ENCODE measurements at places on chromosomes 1 and 21.

- no peak for DNase-seq
Measured at GRCh38 chr1:234887016-234887900, 241.4 kb downstream of the TOMM20 start.

DNA sequence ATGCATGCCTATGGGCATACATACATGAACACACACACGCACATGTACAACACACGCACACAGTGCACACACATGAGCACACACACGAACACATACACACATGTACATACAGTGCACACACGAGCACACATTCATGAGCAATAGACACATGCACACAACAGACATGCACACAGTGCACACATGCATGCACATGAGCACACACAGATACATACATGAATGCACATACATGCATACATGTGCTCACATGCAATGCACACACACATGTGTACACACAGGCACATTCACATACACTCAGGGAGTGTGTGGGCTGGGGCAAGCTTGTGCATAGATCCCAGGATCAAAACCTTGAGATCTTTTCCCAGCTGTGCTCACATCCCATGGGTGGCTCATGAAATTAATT lies 18.9 kb downstream of the CRYAA start:
- no peak for DNase-seq

GRCh38 chr1:7352364-7352763 lies 418.7 kb upstream of the VAMP3 start:
- no peak for DNase-seq

DNA sequence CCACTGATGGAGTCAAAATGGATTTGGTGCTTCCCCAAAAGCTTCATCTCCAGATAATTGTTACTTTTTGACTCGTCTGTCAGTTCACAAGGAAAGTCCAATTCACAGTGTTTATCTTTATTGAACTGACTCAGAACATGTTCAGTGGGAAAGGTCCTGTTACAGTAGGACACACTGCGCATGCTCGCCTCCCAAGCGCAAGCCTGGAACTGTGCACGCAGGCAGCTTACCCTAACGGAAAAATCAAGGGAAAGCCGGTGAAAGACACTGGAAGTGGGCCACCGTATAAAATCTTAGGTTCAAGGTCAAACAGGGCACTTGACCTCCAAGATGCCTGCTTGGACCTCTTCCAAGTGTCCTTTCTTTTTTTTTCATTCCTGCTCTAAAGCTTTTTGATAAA lies 174.6 kb downstream of the USP25 start:
- DNase-seq = no peak

DNA sequence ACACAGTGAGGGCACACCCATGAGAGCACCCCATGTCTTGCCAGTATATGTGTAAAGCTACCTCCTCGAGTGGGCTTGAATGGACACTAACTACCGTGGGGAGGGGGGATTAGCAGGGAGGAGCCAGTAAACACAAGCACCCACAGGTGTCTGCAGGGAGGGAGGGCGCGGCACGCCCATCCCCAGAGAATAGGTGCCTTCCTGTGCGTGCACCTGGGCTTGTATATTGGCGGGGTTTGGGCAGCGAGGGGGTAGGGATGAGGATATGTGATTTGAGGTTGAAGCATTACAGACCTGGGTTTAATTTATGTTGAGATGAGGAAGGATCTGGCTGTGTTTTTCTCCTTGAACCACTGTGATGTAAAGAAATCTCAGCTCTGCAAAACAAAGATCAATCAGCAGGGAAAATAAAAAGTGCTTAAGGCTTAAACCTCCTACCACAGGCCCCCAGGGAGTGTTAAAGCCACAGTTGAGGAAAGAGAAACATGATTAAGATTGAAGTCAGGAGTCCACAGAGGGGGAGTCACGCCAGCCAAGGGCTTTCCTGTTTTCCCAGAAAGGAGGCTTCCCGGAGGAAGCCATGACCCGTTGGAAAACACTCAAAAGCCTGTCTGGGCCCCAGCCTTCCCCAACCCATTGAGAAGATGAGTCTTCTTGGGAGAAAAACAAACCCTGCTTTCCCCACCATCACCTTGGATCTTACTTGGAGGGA lies 80.0 kb downstream of the CAMK2N1 start:
- no peak for DNase-seq

DNA sequence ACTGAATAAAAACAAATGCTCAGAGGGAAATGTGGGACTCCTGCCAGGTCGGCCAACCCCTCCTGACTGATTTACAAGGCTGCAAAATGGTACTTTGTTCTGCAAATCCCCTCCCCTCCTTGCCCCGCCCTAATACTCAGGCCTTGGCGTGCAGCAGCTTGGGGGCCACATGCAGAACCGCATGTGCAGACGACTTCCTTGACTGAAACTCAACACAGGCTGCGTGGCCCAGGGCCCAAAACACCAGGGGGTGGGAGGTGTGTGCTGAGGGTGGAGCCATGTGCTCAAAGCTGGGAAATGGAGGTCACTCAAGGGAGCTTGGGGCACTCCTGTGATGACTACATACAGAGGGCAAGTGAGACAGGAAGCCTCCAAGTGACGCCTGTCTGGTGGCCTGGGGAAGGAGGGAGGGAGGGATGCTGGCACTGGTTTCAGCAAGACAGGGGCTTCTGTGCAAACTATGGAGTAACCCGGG lies 87.2 kb downstream of the MRPL37 start:
- no peak for DNase-seq

DNA sequence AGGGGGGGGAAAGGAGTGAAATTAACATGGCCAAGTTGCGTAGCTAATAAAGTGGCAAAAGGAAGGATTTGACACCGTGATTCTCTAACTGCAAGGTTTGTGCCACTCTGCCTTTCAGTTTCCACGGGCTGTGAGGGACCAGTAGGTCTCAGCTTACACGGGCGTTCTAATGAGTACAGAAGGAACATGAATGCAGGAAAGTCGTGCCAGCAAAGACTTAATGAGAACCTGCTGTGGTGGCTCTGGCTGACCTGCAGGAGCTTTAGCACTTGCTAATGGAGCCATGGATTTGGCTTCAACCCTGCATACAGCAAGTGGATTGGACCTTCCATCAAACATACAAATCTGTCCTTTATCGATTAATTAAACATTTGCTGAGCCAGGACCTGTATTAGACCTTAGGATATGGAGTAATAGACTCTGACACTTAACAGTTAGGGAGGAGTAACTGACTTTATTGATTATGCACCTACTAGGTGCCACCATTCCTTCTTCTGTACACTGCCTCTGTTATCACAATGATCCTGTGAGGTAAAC lies 15.1 kb upstream of the PITHD1 start:
- DNase-seq = no peak

DNA sequence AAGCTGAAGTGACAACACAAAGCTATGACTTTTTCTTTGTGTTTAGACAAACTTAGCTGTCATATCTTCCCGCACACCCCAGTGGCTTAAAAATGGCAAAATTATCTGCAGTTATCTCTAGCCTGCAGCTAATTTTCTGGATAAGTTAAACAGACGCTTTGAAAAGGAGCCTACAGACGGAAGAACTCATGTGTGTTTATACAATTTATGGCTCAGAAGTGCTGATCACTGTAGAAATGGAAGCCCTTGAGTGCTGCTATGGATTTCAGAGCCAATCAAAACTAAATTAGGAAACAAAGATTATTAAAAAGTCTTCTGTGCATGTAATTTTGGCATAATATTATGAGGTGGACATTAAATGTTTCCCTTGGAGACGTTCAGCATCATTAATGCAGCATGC lies 11.6 kb downstream of the NTNG1 start:
- DNase-seq = no peak

DNA sequence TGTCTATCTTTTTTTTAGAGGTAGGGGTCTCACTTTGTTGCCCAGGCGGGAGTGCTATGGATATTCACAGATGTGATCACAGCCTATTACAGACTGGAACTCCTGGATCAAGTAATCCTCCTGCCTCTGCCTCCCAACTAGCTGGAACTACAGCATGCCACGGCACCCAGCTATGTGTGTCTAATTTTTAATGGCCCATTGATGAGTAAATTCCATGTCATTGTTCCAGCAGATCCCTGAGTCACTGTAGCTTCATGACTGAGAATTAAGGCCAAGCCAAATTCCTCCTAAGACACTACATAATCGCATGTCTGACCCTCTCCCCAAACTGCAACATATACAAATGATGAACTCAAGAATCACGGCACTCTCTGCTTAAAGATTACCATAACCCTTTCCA lies 84.2 kb upstream of the RGS2 start:
- no peak for DNase-seq

GRCh38 chr1:206735553-206736031 lies 35.0 kb upstream of the IL19 start:
- DNase-seq = no peak

GRCh38 chr1:93908394-93909145 lies 660 bp downstream of the GCLM start:
- no peak for DNase-seq

DNA sequence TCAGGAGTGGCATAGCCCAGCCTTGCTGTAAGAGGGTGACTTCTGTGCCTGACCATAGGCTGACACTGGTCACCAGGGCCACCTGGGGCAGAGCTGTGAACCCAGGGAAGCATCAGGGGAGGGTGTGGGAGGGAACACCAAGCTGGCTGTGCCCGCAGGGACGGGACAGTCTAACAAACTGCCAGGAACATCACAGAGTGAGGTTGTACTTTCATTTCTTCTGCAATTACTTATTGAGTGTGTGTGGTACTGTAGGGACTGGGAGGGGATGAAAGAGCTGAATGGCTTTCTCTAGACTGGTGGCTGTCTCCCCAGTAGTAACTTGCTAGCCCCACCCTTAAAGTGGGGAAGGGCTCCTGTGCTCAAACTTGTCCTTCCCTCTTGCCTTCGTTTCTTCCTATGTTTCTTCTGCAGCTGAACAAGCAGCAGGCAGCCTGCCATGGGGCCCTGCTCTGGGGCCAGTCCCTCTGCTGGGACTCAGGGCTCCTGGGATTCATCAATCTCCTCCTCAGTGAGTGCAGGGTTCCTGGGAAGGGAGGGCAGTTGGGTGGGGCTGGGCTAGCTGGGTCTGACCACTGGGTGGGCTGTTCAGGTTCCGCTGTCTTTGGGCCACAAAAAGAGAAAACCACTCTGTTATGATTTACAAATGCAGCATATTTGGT lies 39.7 kb upstream of the ETV3 start:
- DNase-seq = no peak

GRCh38 chr1:36602184-36602583 lies 119.5 kb upstream of the CSF3R start:
- DNase-seq = no peak

GRCh38 chr1:235357485-235358373 lies 9.5 kb upstream of the TBCE start:
- DNase-seq = no peak

- DNase-seq = no peak
Measured at GRCh38 chr1:20199403-20199802, 13.1 kb upstream of the PLA2G2C start.

GRCh38 chr1:236010443-236010842 lies 54.4 kb downstream of the NID1 start:
- no peak for DNase-seq

- DNase-seq = no peak
Measured at GRCh38 chr1:192732787-192733186, 76.1 kb upstream of the RGS2 start.

- DNase-seq = no peak
Measured at GRCh38 chr1:169090308-169090899, 16.1 kb upstream of the ATP1B1 start.

- no peak for DNase-seq
Measured at GRCh38 chr1:43822040-43822690, 111.4 kb upstream of the ARTN start.

DNA sequence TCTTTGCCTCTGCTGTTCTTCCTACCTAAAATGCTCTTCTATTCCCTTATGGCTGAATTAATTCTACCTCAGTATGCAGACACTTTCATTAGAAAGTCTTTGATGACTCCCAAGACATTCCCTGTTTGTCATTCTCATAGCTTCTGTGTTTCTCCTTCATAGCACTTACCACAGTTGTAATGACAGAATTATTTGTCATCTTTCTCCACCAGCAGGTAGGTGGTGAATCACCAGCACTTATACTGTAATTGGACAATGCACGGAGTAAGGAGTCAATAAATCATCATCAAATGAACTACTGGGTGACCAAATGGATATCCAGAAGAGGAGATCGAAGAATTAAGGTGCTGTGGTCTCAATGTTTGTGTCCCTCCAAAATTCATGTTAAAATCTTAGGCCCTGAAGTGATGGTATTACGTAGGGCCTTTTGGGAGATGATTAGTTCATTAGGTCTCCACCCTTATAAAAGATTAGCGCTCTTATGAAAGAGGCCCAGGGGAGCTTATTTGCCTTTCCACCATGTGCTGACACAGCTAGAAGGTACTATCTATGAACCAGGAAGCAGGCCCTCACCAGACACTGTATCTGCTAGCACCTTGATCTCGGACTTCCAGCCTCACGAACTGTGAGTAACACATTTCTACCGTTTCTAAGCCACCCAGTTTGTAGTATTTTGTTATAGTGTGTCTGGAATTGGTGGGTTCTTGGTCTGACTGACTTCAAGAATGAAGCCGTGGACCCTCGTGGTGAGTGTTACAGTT lies 2.4 kb upstream of the CCT8 start:
- no peak for DNase-seq

DNA sequence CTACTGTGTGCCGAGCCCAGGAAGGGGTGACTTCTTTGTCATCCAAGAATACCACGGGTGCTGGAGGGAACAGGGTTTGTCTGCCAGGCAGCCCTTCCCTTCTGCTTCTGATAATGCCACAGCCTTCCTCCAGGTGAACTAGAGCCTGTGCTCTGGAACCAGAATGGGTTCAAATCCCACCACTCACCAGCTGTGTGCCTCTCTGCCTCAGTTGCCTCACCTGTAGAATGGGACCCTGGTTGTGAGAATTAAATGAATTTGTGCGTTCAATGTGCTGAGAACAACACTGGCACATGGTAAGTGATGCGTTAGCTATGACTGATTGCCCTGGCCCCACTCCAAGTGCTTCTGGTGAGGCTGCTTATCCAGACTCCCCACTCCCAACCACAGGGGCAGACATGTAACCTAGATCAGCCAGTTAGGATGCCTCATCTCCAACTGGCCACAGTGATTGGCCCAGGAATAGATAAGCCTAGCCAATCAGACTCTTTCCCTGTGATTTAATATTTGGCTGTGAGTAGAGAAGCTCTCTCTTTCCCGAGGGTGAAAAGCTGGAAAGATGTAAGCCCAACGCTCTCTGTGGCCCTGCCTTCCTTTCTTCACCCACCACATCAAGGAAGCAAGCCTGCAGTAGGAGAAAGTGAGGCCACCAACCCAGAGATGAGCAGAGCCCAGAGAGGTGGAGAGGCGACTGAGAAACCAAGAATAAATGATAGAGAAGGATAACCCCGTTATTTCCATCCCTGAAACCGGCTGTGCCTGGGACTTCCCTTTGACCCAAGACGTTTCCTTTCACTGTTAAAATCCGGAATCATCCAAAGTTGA lies 20.8 kb upstream of the LAPTM5 start:
- peak; percentile 81 for DNase-seq

- no peak for DNase-seq
Measured at GRCh38 chr1:69294171-69294570, 273.6 kb upstream of the LRRC7 start.

GRCh38 chr1:14881775-14882672 lies 271.5 kb upstream of the TMEM51 start:
- DNase-seq = no peak

DNA sequence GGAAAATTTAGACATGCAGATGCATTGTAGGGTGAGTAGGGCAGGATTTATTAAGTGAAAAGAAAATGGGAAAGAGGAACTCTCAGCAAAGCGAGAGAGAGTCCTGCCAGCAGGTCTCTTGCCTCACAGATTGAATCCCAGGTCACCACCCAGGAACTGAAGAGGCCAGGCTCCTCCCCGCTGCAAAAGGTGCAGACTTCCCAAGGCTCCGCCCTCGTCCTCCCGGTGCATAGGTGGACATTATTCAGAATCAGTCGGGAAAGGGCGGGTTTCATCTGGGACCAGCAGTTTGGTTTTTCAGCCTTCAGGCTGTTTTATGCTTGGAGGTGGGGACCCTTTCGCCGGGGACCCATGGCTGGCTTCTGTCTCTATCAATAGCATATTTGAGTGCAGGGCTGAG lies 41.6 kb upstream of the APP start:
- DNase-seq = no peak

All from non-pigmented ciliary epithelial cell (primary cell).